Suppressor macrophage (primary cell): ENCODE measurements at places on chromosomes 2 and 18.

GRCh38 chr2:169254774-169255173 lies 107.6 kb downstream of the LRP2 start:
- DNase-seq, result no peak

DNA sequence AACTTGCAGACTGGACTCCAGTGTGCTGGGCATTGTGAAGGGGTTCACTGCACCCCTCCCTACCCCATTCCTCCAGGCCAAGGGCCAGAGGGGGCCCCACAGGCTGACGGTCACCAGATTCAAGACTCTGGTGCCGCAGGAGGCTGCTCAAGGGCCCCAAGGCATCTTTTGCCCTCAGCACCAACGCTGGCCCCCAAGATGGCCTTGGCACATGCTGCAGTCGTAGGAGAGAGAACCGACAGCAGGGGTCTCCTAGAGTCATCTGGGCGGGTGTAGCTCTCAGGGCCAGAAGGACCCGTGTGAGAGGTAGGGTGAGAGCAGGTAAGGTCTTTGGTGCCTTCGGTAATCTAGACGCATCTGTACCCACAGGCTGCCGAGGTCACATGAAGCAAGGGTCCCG lies 18.7 kb upstream of the ODC1 start:
- DNase-seq, result no peak

GRCh38 chr18:31648966-31649429 lies 35.4 kb downstream of the B4GALT6 start:
- peak; percentile 79 for DNase-seq

- DNase-seq, result no peak
Measured at GRCh38 chr2:227607941-227608340, 6.7 kb downstream of the SCYGR3 start.

GRCh38 chr18:12819322-12819721 lies 64.7 kb downstream of the PTPN2 start:
- DNase-seq, result no peak

GRCh38 chr2:182057002-182057401 lies 71.3 kb downstream of the PPP1R1C start:
- DNase-seq, result no peak

GRCh38 chr2:128310094-128310716 lies 8.5 kb downstream of the HS6ST1 start:
- no peak for DNase-seq

- peak; percentile 21 for DNase-seq
Measured at GRCh38 chr2:55460562-55460961, 40.9 kb upstream of the CCDC88A start.
